CD4-positive, alpha-beta T cell treated with Interferon gamma for 1 hour (primary cell): ENCODE measurements at places on chromosomes 12 and 14.

- DNase-seq, result peak; percentile 84
Measured at GRCh38 chr14:49999146-49999761, 106.4 kb downstream of the ARF6 start.

DNA sequence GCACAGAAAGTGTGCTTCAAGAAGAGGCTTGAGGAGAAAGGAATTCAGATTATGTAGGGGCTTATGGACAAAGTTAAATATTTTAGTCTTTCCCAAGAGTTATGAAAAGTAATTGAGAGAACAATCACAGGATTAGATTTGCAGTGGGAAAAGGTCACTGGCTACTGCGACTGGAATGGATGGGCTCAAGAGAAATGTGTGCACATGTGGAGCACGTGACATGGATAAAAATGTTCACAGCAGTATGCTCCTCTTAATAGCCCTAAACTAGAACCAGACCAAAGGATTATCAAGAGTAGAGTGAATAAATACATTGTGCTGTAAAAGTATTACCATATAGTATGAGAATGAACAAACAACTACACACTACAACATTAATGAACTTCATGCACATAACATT, 78.1 kb downstream of the ABCD2 start:
- DNase-seq, result no peak

DNA sequence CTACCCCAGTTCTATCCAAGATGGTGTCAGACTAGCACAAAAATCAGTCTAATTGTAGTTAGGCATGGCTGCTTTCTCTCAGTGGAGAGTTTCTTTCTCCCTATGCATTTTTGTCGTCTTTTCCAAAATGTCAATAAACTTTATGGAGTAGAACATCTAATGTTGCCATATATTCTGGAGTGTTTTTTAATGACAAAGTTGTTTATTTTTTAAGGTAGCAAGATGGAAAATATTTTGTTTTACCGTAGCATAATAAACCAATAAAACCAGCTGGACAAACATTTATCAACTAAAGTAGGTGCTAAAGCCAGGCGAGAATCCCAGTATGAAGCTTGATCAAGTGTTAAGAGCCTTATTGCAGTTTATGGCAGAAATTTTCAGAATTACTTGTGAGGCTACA, 146.3 kb downstream of the TMTC2 start:
- no peak for DNase-seq

GRCh38 chr12:87234898-87235297, 794.3 kb downstream of the C12orf50 start:
- DNase-seq, result no peak

GRCh38 chr12:65415826-65416225, 137.3 kb downstream of the MSRB3 start:
- DNase-seq, result no peak

GRCh38 chr14:80560800-80561657, 349.7 kb upstream of the DIO2 start:
- DNase-seq, result no peak

- no peak for DNase-seq
Measured at GRCh38 chr14:67263499-67264149, 22.4 kb downstream of the PALS1 start.

GRCh38 chr12:101116911-101117310, 93.1 kb downstream of the SLC5A8 start:
- no peak for DNase-seq

DNA sequence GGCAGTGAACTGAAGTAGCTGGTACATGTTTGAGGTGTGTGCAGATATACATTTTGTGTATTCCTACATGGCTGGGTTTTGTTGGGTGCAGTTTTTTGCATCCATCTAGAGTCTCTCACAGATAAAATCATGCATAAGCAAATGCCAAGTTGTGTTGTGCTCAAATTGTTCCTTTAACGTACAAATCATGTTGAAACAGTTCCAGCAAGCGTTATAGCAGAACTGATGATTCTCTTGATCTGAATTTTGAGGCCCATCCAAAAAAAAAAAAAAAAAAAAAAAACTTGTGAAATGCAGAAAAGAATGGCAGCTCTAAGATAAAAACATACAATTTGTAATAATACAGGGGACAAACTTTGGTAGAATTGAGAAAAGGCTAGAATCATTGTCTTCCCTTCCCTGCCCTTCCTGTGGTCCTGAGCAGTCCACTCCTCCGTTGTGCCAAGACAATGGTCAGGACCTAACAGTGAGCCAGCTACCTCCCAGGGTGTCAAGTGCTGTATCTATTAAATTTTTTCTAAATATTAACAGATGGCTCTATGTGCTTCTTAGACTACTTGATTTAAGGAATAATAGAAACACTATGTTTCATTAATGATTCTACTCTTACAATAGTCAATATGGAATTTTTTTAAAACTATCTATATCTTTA, 122.1 kb downstream of the PLEKHA5 start:
- no peak for DNase-seq

- no peak for DNase-seq
Measured at GRCh38 chr12:32679920-32680237, 778 bp downstream of the DNM1L start.

- DNase-seq, result no peak
Measured at GRCh38 chr12:59664495-59664894, 68.7 kb downstream of the SLC16A7 start.

DNA sequence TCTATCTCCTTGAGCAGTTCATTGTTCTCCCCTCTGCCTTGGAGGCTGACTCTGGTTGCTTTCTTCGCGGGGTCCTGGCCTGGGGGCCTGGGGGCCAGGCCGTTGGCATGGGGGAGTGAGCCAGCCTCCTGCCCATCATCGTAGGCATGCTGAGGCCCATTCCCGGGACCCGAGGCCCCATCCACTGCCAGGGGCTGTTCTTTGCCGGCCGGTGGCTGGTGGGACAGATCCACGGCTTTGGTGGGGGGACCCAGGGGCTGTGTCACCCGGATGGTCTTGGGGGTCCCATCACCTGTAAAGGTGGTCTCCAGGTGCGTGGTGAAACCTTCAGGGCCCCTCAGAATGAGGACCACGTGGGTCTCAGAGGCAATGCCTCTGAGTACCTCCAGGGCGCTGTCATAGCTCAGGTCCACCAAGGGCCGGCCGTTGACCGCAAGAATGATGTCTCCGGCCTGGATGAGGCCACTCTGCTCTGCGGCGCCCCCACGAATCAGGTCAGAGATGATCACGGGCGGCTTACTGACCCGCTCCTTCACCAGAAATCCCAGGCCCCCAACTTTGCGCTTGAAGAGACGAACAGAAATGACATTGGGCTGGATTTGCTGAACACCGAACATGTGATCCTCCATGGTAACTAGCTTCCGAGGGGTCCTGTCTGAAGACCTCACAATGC, 30.8 kb downstream of the NOS1 start:
- no peak for DNase-seq

DNA sequence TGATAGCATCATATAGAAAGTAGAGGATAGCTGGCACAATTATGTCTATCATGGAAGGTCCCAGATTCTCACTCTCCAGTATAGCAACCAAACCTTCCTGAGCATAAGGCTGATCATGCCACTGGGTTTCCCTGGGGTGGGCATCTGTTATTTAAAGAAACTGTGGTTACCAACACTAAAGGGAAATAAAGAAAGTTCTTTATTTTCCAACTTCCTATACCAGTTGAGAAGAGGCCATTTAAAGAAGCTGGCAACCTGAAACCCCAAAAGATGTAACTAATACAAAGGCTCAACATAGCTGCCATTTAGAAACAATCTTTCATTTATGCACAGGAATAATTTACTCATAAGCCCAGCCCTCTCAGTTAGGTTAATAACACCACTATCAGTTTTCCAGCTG, 3.1 kb downstream of the BCAT1 start:
- DNase-seq, result no peak

GRCh38 chr14:53523226-53523625, 370.1 kb upstream of the DDHD1 start:
- DNase-seq, result no peak

GRCh38 chr14:42628602-42629001, 1021.9 kb downstream of the LRFN5 start:
- no peak for DNase-seq

GRCh38 chr14:77347751-77348150, 26.9 kb downstream of the GSTZ1 start:
- no peak for DNase-seq

GRCh38 chr12:65565601-65566560, 258.4 kb upstream of the HMGA2 start:
- no peak for DNase-seq

DNA sequence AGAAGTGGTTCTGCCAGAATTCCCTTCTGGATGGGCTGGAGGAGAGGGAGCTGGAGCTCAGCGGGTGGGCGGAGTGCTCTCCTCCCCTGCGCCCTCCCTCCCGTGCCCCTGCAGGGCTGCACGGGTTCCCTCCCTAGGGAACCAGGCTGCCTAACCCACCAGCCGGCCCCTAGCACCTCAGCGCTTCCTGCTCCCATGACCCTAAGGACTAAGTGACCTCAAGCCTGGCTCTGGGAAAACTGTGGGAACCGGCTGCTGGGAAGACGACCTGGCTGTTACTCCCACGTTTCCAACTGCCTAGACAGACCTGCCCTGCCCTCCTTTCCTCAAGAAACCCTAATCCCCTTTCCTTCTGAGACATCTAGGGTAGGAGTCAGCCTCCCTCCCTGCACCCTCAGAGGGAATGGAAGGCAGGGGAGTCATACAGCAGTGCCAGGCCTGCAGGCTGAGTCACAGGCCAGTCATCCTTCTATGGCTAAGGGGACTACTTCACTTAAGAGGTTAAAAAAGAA, 31.5 kb downstream of the SLC6A12 start:
- no peak for DNase-seq

- no peak for DNase-seq
Measured at GRCh38 chr14:49512147-49512551, 74.0 kb downstream of the RPS29 start.

GRCh38 chr14:76975051-76975450, 53.5 kb downstream of the IRF2BPL start:
- no peak for DNase-seq

DNA sequence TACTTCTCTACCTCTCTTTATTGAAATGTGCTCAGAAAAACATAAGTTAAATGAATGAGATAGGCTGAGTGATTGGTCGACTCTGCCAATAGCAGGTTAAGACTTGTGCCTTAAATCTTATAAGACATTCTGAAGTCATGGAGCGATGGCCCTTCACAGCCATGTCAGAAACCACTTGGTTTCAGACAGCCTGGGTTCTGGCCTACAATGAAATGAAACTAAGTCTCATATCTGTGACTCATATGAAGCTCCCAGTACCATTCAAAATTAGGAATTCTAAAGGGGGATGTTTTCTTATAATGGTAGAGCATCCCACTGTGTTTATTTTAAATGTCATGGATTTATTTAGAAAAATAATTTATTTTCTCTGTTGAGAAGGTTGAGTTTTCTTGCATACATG, 42.6 kb downstream of the PLXNC1 start:
- DNase-seq, result no peak

DNA sequence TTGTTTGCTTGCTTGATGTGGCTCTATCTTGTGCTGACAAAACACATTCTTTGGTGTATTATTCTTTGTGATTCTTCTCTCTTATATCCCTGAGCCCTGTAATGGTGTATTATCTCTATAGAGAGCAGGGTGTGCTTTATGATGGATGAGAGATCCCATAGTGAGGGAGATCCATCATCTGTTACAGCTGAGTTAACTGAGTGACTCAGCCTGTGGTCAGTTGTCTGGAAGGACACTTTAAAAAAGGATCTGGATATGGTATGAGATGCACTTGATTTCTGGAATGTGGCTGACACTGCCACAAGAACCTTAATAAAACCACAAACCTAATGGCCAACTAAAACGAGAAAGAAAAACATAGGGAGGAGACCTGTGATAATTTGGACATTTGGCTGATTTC, 461.4 kb upstream of the SYT1 start:
- no peak for DNase-seq

- no peak for DNase-seq
Measured at GRCh38 chr14:50471838-50472465, 60.4 kb downstream of the MAP4K5 start.

GRCh38 chr12:54272214-54272613, 7.7 kb downstream of the CBX5 start:
- DNase-seq, result no peak

GRCh38 chr12:27253347-27253746, 9.3 kb downstream of the STK38L start:
- DNase-seq, result no peak

GRCh38 chr14:97178781-97179180, 381.6 kb downstream of the VRK1 start:
- no peak for DNase-seq

DNA sequence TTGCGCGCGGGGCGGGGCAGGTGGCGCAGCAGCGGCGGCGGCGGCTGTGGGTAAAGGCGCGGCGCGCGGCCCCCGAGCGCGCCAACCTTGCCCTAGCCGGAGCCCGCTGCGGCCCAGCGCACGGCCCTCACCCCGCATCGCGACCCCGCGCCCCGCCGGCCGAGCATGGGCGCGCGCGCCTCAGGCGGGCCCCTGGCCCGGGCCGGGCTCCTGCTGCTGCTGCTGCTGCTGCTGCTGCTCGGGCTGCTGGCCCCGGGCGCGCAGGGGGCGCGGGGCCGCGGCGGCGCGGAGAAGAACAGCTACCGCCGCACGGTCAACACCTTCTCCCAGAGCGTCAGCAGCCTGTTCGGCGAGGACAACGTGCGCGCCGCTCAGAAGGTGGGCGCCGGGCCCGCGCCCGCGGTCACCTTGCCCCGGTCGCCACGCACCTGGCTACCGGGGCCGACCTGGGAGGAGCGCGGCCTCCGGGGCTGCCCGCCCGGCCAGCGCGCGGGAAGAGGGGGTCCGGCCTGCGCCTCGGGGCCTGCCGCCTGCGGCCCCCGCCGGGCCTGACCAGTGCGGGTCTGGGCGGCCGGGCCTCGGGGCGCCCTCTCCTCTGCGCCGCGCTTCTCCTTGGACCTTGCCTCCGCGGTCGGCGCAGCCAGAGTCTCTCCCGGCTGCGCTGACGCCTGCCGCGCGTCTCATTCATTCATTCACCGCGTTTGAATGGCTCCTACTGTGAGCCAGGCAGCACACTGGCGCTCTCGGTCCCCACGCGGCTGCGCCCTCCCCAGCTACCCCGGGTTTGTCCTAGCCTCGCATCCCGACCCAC, at the start of gene BRI3BP:
Gene BRI3BP (plus strand): TSS at position 20 of the 811 bp plus-strand sequence. CDS start 146 bp downstream, at position 166.
- DNase-seq, result no peak

DNA sequence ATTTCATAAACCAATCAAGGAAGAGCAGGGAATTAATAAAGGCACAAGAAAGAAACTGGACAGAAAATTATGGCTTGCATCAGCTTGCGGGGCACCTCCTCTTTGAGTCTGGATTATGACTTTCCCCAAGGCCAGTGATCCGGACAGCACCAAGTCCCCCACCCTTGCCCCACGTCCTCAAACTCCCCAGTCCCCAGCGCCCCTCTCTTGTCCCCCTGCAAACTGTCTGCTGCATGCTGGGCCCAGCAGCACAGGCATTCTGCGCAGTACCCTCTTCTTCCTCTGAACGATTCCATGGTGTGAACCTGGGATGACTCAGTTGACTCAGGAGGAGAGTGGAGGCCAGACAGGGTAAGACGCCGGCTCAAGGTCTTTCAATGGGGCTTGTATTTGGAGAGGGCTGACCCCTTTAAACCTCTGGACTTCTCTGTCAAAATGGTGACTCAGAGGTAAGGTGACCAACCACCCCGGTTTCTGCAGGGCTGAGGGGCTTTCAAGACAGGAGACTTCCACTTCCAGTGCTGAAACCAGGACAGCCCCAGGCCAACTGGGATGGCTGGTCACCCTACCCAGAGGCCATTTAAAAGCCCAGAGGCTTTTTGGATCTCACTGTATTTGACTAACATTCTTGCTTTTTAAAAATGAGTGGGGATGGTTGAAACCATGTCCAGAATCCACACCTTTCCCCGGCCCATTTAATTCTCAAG, 13.5 kb downstream of the C14orf132 start:
- DNase-seq, result no peak
